Activated CD4-positive, alpha-beta T cell treated with anti-CD3 and anti-CD28 coated beads for 36 hours (primary cell): ENCODE measurements at places on chromosomes 3 and 15. TPM values are rescaled to one million over a fixed set of nuclear protein-coding genes. Genes with fewer than 3 reads are reported as not detected.

DNA sequence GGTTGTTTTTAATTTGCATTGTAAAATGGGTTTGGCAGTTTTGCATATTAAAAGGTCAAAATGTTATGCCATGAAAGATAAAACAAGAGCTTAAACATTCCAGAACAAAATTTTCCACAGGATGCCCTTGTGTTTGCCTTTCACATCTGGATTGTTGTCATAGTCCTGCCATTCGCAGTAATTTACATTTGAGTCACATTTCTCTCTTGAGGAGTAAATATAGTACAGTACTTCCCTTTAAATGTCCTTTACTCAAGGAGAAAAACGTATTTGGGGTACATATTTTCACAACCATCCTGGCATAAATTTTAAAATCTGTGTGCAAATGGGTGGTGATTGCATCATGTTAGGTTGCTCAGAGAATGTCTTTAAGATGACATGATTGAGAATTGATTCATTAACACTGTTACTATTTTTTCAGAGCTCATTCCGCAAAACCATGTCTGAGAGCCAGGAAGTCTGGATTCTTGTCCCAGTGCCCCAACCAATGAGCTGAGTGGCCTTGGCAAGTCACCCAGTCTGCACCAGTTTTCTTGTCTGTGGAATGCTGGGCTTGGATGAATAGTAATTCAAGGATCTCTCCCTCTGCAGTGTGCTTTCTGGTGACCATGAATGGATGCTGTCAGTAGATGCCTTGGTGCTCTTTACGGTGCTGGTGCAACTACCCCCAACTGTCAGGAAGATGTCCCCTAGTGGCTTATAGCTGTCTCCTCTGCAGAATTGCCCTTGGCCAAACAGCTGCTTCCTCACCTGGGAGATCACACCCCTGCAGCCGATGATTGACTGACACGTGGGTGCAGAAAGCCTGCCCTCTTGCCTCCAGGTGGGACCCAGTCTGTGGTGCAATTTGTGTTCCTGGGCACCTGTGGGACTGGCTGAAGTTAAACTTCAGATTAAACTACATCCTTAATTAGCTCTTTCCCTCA lies 43.0 kb downstream of the ABHD5 start:
- DNase-seq, result no peak
- H3K36me3 ChIP-seq, result no peaks in the 10 kb centered on the region

DNA sequence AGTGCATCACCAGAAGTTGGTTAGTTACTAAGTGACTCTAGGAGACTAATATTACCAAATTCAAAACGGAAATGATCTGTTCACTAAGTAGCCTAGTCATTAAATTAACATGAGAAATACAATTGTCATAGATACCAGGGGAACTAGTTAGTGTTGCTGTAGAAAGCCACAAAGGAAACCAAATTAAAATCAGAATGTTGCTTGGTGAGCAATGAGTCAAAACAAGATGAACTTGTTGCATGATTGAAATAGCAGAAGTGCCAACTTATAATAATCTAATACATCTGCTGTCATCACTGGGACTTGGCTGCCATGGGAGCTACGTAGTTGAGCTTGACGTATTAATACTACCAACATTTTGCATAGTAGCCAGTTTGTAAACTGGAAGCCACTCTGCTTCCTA lies 458.1 kb downstream of the DIPK2A start:
- no peak for DNase-seq
- H3K4me1 ChIP-seq, result no peaks in the 10 kb centered on the region
- H3K36me3 ChIP-seq, result no peaks in the 10 kb centered on the region
- H3K27ac ChIP-seq, result no peak overlapping the region
- H3K27me3 ChIP-seq, result peaks cover 4% of the 10 kb centered on the region
- no peak overlapping the region for H3K4me3 ChIP-seq

DNA sequence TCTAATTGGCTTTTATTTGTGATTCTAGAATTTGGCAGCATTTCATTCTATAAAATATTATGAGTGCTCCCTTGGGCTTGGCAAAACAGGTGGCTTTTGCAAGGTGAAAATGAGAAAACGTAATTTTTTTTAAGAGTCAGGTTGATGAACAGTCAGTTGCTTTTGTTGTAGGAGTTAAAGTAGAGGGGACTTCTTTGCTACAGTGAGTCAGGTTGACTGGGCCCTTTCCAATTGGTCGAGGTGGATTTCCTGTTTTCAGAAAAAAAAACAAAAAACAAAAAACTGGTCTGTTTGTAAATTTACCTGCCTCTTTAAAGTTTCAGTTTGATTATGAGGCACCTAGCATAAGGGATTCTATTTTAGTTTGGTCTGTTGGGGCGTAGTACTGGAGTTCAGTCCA lies 1469.4 kb upstream of the GBE1 start:
- no peak for DNase-seq
- no peaks in the 10 kb centered on the region for H3K36me3 ChIP-seq
- no peak overlapping the region for H3K27ac ChIP-seq
- H3K27me3 ChIP-seq, result no peaks in the 10 kb centered on the region

The TRAK1 gene
- total RNA-seq, result 22.4 TPM

The CLDN1 gene
- total RNA-seq, result 1.6 TPM
